ENCODE measurements at places on chromosomes 16 and 17. TPM values are rescaled to one million over a fixed set of nuclear protein-coding genes. Genes with fewer than 3 reads are reported as not detected.
A peak's percentile ranks its signal among the peaks of the same experiment; 100 is the strongest.

- no peak for DNase-seq
These were observed 896.8 kb downstream of the CDH11 start for GRCh38 chr16:64225036-64225435.

DNA sequence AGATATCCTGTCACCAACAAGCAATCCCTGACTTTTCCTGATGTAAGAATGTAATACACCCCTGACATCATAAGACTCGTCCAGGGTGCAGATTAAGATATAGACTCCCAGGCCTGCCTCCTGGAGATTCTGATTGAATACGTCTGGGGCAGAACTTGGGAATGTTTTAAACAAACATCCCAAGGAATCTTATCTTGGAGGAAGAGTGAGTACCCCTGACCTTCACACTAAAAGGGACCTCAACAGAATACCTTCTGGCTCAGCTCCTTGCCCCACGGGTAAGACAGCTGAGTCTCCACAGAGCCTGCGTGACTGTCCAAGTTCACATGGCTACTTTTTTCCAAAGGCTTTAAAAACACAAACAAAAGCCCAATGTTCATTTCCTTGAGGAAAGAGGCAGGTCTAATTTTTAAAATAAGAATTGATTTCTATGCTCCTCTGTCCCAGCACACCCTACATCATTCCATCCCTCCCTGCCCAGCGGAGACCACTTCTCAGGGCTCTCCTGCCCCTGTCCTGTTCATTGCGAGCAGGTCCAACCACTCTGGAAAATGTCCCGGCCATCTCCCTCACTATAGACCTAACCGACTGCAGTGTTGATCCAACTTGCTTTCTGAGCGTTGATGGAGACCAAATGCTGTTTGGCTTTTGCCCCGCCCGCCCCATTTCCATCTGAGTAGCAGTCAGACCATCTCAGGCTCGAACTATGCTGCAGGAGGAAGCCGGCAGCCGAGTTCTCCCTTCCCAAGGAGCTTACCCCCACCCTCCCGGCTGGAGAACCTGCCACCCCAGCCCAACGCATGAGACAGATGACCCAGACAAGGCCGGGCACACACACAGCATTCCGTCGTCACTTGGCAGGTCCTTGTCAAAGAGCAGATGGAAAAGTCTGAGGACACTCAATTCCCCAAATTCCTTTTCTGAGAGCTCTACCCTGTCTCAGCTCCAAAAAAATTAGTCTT lies 44.1 kb upstream of the MYH10 start:
- no peak for DNase-seq

- no peak for DNase-seq
These were observed 268.8 kb downstream of the SEC14L1 start for GRCh38 chr17:77409282-77410161.

- peak; percentile 64 for DNase-seq
These were observed 192.4 kb downstream of the SEC14L1 start for GRCh38 chr17:77332981-77333685.

GRCh38 chr16:30662449-30662848 lies 4.2 kb downstream of the FBRS start:
- no peak for DNase-seq

Gene MAP2K3
- total RNA-seq: 39.0 TPM

DNA sequence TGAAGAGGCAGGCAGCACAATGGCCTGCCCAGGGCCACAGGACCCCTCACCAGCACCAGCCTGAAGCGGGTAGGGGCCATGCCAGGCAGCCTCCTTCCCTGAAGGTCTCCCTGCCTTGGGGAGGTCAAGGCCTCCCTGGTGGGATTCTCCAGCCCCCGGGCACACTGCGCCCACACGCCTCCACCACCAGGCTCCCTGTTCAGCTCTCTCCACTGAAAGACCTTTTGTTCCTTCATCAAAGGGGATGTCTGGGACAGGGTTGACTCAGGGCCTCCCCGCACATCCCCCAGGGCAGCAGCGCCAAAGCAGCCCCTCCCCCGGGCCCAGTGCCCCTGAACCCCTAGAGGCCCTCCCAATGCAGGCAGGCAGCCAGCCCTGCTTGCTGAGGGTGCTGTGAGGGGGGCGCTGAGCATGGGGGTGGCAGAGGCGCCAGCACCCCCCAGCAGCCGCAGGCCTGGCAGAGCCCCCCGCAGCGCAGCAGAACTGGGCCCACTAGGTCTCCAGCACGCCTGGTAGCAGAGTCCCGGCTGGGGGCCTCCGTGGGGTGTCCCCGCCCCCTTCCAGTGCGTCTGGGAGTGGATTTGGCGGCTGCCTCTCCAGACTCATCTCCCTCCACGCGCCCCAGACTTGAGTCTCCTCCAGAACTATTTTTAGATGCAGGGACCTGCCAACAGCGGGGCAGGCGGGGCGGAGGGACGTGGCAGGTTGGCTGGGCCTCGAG lies 13.1 kb downstream of the BCAR1 start:
- DNase-seq: peak; percentile 88

Gene TMEM114
- total RNA-seq: 1.8 TPM

DNA sequence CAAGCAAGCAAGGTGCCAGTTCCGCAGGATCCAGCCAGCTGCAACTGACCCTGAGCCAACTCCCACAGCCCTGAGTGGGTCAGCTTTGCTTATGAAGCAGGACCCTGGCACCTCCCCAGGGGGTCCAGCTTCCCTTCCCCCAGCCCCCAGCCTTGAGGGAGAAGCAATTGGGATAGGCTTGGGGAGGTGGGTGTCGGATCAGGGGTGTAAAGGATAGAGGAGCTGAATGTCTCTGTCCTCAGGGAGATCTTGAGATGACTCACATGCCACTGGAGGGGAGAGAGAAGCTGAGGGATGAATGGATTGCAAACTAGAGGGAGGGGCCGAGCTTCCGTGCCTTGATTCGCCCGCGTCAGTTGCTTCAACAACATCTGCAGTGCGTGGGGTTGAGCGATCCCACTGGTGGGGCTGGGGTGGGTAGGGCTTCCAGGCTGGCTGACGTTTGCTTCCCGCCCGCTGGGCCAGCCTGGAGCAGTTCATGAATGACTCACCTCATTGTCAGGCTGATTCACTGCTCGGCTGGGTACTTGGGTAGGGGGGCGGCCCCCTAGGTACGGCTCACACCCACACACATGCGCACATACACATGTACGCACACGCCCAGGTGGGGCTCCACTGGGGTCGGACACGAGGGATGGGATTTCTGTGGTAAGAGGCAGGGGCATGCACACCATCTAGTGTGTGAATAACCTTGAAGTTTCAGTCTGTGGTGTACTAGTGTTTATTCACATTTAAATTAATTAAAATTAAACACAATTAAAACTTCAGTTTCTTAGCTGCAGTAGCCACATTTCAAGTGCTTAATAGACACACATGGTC lies 3.6 kb upstream of the HROB start:
- DNase-seq: peak; percentile 95

DNA sequence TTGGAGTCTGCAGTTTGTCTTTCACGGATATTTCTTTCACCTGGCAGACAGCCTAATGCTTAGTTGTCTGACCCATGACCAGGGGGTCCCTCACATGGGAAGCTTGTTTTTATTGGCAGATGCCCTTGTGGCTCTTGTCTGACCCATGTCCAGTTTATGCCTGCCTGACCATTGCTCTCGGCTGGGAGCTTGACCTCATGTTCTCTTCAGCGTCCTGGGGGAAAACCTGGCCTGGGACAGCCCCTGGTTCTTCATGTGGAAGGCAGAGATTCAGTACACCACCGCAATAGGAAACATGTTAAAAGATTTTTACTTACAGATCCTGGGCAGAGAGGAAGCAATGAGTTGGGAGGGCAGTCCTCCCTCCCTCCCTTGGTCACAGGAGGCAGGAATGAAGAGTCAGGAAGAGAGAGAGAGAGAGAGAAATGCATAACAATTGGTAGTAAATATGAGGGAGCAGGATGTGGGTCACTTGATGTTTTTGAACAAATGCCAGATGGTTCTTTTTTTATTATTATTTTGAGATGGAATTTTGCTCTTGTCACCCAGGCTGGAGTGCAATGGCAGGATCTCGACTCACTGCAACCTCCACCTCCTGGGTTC lies 302.7 kb upstream of the MYOCD start:
- DNase-seq: no peak

Gene NTN1
- 4.3 TPM for total RNA-seq

Gene ADAD2
- not detected for total RNA-seq

DNA sequence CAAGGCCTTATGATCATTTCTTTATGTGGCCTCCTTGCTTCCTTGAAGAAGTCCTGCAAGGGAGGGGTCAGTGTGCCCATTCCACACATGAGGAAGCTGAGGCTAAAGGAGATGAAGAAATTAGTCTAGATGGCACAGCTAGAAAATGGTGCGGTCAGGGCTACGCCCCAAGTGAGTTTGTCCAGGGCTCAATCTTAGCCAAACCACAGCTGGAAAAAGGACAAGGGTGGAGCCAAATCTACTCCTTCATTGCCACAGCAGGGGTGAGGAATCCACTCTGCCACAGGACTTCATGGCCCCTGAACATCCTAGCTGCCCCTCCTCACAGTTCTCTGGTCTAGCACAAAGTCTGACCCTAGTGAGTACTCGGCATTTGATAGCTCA lies 16.2 kb downstream of the BEAN1 start:
- DNase-seq: no peak

GRCh38 chr16:85569615-85570212 lies 43.4 kb upstream of the GSE1 start:
- DNase-seq: peak; percentile 94

DNA sequence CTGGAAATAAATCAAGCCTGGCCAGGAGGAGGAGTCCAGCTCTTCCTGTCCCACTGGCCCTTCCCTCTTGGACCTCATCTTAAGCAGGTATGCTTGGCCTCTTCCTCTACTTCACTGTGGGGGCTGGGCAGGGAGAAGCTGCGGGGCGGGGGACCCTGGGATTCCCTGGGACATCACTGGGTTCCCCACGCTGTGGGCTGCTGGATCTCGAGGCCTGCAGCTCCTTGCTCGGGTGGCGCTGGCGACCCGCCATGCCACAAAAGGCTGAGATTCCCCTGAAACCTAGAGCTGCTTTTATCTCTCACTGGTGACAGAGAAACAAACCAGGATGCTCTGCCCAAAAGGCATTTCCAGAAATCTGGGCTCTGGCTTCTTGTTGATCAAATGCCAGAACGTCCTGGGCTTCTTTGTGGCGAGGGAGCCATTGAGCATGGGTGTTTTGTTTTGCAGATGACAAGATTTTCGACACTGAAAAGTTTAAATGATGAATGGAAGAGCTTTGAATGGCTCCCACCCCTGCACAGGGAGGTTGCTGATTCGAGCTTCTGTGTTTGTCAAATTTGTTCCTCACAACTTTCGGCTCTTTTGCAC lies 8.6 kb upstream of the PGS1 start:
- DNase-seq: no peak

DNA sequence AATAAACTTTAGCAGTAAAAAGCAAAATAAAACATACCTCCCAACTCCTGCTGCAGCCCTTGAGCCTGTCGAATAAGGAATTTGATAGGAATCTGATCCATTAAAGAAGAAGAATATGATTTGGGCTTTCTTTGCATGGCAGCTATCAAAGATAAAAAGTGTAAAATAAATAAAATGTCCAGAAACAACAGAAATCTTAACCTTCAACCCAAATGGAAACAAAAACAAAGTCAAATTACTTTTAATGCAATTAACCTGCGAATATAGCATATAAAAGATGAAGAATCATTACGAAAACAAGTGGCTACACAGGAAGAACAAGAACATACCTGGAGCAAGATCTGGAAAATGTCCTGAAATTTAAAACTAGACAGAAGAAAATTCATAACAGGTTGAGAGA lies 21.5 kb upstream of the BRIP1 start:
- no peak for DNase-seq

- no peak for DNase-seq
These were observed 55.2 kb downstream of the CRISPLD2 start for GRCh38 chr16:84874983-84875382.

Gene HOXB4
- 9.7 TPM for total RNA-seq

DNA sequence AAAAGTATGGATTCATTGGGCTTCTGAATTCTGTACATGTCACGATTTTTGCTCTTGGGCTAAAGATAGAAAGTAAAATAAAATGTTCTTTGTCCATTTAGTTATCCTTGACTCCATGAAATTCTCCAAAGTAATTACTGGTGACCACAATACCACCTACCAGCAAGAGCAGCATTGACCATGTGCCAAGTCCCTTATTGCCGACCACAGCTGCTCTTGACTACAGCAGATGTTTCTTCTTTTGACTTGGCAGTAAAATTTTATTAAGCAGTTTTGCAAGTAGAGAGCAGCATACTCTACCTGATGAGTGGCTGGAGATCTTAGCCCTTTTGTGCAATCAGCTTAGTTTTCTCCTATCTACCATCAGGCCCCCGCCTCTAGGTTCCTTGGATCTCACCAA lies 152.2 kb upstream of the TBX2 start:
- no peak for DNase-seq

GRCh38 chr17:27513849-27514248 lies 57.6 kb downstream of the KSR1 start:
- no peak for DNase-seq

DNA sequence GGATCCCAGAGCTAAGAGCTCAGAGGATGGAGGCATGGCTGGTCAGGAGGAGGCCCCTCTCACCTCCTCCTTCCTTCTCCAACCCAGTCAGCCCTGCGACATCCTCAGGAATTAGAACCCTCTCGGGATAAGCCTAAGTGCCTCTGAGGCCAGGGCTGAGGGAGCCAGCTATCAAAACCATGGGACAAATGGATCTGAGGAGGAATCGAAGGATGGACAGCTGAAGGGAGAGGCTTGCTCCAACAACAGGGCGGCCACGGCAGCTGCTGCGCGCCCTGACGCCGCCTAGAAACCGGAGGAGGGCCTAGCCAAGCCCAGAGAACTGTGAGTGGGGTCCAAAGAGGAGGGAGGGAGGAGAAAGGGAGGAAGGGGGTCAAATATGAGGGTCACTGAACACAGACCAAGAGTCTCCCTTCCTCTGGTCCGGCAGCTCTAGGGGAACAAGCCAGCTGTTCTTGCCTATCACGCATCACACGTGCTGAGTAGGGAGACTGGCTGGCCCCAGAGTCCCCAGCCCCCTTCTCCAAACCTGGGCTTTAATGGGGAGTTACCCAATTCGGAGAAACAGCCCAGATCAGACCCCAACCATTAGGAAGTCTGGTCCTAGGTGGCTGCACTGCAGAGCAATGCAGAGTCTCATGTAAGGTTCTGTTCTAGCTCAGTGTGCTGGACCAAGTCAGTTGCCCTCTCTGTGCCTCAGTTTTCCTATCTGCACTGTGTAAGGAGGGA lies 5.9 kb upstream of the HOXB13 start:
- DNase-seq: no peak

Gene CIAO2B
- 97.4 TPM for total RNA-seq

Gene RNF157
- total RNA-seq: 0.56 TPM

Gene KRT40
- total RNA-seq: 0.98 TPM

DNA sequence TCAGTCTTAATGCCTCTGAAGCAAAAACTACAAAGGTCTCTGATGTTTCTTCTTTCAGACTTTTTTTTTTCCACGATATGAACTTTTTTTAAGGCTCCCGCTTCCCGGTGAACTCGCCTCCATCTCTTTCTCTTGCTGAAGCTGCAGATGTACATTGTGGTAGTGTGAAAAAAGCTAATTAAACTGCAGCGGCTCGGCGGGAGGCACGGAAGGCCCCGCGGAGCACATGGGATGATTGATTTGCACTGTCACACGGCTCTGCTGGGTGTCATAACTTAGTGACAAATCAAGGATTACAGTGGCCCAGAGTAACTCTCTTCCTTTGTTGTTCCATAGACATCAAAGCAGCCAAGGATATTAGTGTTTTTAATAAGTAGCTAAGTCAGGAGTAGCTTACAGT lies 196.3 kb downstream of the AXIN2 start:
- peak; percentile 96 for DNase-seq

Gene NUPR1
- 0.76 TPM for total RNA-seq

Gene CCDC40
- total RNA-seq: 6.4 TPM

Gene G6PC1
- total RNA-seq: not detected

All from A673 (cell line).